ENCODE measurements at places on chromosomes 1 and 21.
A peak's percentile ranks its signal among the peaks of the same experiment; 100 is the strongest.

DNA sequence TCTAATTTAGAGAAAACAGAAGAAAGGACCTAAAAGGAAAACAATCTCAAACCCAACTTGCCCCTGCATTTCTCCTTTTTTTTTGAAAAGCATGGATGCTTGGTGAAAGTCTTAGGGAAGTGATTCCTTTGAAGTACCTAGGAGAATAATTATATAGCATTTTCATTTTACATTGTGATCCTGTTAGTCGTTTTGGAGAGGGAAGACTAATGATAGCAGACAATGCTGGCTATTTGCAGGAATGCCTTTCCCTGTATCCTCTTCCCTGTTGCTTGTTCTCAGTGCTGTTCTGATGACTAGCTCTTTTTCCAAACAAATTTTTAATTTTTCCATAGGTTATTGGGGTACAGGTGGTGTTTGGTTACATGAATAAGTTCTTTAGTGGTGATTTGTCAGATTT is 53.9 kb downstream of the LAMC1 start:
- DNase-seq = no peak

- no peak for DNase-seq
These were observed 128.2 kb downstream of the TBX19 start for GRCh38 chr1:168408884-168409283.

GRCh38 chr1:15948595-15949452 is 27.1 kb downstream of the ZBTB17 start:
- no peak for DNase-seq

GRCh38 chr1:162906485-162906884 is 45.5 kb upstream of the CCDC190 start:
- DNase-seq = no peak

DNA sequence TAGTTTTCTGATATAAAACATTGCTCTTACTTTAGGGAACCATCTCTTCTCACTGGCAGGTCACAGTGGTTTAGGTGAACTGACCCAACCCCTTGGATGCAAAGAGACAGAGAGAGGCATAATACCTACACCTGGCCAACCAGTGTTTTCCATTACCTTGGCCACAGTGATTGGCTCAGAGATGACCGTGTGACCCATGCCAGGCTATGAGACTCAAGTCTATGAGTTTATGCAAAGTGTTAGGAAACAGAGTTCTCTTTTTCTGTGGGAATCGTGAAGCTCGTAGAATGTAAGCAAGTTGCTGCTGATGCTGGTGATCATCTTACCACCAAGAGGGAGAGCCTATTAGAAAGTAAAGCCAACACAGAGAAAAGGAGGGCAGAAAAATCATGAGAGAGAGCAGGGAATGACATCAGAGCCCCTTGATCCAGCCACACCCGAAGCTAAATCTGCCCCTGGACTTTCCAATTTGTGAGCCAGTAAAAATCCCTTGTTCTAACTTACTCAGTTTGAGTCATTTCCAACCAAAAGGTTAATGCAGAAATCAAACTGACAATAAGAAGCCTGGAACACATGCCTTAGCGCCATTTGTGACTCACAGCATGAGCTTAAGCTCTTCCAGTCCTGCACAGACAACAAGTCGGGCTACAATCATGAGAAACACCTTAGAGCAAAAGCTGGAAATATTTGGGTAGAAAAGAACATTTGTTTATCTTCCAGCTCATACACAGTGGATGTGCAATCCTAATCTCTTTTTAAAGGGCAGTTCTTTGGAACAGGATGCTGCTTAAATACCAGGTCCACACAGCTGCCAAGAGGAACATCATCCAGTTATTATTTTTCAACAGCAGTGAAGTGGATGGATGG is 81.3 kb upstream of the KAZN start:
- DNase-seq = no peak

DNA sequence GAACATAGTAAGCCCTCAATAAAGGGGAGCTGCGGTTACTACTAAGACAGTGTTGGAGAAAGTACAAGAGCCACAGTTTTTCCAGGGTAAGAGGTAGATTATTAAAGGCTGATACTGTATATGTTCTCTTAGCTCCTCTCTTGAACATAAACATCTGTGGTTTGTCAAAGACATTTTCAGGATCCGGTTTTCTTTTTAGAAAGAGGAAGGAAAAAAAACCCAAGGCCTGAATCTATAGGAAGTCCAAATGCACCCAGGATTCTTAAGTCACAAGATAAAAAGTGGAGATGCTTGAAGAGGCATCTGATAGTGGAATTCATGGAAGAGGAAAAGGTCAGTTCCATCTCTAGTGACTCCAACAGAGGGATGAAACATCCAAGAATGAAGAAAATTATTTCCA is 24.6 kb upstream of the SLC45A3 start:
- DNase-seq = no peak

DNA sequence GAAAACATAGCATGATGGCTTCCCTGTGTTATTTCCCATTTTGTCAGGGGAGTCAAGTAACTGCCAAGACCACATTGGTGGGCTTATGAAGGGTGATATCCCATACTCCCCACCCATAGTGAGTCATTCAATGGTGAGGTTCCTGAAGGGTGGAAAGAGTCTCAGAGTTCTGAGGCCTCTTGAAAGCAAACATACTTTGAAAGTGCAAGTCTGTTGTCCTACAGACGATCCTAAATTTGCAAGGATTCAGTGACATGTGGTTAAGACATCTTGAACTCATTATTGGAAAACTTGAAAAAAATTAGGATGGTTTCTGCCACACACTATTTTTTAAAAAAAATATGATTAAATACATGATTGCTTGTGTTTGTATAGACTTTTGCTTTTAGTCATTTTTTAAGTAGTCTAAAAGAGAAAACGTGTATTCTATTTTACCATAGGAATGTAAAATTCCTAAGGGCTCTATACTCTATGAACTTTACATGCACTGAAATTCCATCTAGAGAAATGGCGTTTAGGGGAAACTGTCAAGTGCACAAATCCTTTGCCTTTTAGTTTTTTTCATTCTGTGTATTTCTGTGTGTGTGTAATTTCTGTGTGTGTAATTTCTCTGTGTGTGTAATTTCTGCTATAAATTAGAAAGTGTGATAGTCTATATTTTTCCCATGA is 225.5 kb upstream of the ADAMTS5 start:
- no peak for DNase-seq

DNA sequence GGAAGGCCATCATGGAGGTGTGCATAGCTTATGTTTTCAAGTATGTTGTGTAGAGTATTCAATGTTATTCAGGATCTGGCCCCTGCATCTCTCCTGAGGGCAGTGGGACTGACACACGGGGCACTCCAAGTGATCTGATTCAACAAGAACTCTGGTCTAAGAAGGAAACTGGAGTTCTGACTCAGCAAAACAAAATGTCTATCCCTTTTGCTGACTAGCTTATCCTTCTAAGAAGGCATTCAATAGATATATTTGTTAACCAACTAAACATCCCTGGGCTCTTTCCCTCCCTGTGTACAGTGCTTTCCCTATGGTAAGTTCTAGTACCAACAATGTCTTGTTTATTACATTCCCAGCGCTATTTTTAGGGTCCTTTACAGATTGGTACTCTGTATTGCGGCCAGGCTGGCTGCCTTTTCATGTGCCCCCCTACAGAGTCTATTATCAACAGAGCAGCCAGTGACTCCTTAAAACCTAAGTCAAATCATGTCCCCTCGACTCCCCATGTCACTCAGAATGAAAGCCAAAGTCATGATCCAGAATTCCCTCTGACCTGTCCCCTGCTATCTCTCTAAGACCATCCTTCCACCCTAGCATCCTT is 304.9 kb downstream of the KCNH1 start:
- DNase-seq = no peak

DNA sequence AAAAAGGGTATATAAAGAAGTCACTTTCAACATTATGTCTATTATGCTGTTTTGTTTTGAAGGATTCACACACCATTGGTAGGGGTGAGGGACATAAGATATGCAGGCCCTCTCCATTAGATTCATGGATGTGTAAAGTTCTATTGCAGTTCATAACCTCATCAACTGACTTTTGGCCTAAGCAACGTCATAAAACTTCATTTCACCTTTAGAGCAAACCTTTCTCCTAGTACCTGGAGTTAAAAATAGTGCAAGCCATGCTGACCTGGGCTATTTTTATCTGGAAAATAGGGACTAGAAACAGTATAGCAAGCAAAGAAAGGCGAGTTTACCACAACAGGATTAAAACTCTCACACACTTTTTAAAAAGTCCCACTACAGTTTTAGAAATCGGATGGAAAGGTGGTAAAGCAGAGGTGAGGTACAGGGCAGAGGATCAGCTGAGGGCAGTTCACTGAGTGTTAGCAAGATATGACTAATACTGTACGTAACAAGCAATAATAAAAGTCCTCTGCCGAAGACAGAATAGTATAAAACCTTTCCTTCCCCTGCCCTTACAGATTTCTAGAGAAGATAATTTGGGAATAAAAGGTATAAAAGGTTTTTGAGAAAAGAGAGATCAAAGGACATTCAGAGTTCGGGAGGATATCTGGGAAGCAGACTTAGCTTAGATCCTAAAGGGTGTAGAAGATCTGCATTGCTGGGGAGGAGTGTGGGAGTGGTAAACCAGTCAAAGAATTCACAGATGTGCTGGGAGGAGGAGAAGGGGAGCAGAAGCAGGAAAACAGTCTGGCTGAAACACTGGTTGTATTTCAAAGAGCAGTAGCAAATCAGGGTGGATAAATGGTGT is 14.3 kb downstream of the EGLN1 start:
- DNase-seq = no peak

DNA sequence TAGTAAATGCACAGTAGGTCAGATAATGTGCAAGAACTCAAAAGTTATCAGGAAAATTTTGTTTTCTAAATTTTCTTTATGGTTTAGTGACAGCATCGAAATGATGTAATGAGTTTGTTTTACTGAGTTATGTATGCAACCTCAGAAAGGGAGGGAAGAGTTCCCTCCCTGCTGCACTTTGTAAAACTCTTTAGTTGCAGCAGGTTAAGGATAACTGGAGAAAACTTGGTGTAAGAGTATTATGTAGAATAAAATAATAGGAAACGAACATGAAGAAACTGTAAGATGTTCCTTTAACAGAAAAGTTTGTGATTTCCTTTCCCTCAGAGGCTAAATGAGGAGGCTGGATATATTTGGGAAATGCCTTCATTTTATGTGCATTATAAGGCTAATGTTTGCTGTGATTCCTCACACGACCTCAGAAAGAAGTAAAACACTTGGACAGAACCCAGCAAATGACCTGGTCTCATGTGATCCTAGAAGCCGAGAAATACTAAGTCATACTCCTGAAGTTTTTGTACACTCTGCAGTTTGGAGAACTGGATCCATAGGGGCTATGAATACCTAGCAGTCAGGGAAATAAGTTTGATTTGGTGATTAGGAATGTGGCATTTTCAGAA is 35.4 kb downstream of the ADGRL2 start:
- DNase-seq = no peak

- DNase-seq = no peak
These were observed 78.7 kb downstream of the ATP1A1 start for GRCh38 chr1:116451702-116452101.

DNA sequence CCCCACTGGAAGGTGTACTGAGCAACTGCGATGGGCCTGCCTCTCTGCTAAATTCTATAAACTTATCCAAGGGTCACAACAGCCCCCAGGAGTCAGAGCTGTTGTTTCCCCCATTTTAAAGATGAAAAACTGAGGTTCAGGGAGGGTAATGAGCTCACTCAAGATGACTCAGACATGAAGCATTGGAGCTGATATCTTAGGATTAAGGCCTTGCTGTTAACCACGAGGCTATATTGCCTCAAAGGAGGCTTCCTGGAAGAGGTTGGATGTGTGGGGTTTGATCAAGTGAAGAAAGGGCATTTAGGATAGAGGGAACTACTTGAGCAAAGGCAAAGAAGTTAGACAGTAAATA is 6.7 kb downstream of the LDLRAP1 start:
- DNase-seq = no peak

GRCh38 chr1:20095564-20096434 is 23.5 kb downstream of the PLA2G2D start:
- DNase-seq = no peak

DNA sequence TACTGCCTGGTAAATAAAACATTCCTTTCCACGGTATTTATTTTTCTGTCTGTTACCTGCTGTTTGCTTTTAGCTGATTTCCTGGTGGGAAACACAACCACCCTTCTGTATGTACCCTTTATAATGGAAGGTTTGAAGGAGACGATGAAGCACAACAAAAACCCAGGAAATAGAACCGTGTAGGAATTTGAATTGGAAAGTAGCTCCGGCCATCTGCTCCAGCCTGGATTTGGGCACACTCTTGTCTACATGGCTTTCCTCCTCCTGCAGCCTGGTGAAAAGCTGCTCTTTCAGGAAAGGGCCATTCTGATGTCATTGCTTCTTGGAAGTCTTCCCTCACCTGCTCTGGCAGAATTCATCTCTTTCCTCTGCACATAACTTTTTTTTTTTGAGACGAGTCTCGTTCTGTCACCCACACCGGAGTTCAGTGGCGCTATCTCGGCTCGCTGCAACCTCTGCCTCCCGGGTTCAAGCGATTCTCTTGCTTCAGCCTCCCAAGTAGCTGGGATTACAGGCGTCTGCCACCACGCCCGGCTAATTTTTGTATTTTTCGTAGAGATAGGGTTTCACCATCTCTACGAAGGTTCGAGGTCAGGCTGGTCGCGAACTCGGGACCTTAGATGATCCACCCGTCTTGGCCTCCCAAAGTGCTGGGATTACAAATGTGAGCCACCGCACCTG is 2.7 kb downstream of the AK4 start:
- no peak for DNase-seq

GRCh38 chr1:241336335-241336734 is 20.7 kb downstream of the RGS7 start:
- no peak for DNase-seq

DNA sequence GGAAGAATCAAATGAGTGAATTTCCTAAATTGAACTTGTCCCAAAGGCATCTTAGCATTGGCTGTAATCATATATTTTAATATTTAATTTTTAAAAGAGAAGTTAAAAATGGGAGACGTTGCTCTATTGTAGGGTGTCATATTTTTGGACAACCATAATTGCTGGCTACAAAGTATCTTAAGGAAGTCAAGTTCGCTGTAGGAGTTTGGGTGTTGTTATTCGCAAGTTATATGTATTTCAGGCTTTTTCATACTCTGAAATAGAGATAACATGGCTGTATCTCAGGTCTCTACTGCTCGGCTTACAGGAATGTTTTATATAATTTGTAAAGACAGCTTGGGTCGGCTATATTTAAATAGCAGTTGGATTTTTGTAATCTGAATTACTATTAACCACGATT is 852 bp downstream of the TMEM50A start:
- DNase-seq = peak; percentile 24

GRCh38 chr21:31993826-31994825 is 121.3 kb downstream of the HUNK start:
- DNase-seq = no peak

- no peak for DNase-seq
These were observed 34.6 kb downstream of the TMEM63A start for GRCh38 chr1:225847610-225848009.

GRCh38 chr1:61139775-61140549 is 57.6 kb downstream of the NFIA start:
- DNase-seq = no peak

GRCh38 chr1:226444901-226445300 is 37.0 kb upstream of the PARP1 start:
- DNase-seq = no peak

Measured in CMK (cell line).